ENCODE measurements at places on chromosomes 1 and 21. TPM values are rescaled to one million over a fixed set of nuclear protein-coding genes. Genes with fewer than 3 reads are reported as not detected.

Gene CDKN2C
- 222 TPM for total RNA-seq

Gene RNPEP
- 69.7 TPM for total RNA-seq

Gene LORICRIN
- not detected for total RNA-seq

Gene TMEM200B
- total RNA-seq: not detected

Gene SUSD4
- 0.03 TPM for total RNA-seq

Gene RXFP4
- not detected for total RNA-seq

GRCh38 chr21:40752125-40752524 lies 94.8 kb downstream of the DSCAM start:
- no peak for DNase-seq

DNA sequence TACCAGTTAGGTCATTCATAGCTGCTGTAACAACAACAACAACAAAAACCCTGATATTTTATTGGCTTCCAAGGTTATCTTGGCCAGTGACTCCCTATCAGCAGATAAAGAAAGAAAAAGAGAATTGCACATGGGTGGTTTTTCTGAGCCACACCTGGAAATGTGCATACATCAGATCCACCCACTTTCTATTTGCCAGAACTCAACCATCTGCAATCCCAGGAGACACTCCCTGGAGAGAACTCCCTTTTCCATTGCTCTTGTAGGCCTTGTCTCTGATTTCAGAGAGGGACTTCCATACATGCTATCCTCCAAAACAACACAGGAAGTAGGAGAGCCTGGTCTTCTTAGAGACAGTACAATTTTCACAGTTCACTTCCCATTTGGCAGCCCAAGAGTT lies 74.9 kb upstream of the ZC3H11B start:
- no peak for DNase-seq

GRCh38 chr21:15022608-15023261 lies 42.1 kb downstream of the NRIP1 start:
- DNase-seq: no peak

- DNase-seq: no peak
These were observed 29.2 kb downstream of the COL16A1 start for GRCh38 chr1:31674626-31675025.

- DNase-seq: no peak
These were observed 27.5 kb downstream of the SPAG17 start for GRCh38 chr1:118157506-118157905.

- no peak for DNase-seq
These were observed 250.2 kb downstream of the KIF26B start for GRCh38 chr1:245404952-245405351.

DNA sequence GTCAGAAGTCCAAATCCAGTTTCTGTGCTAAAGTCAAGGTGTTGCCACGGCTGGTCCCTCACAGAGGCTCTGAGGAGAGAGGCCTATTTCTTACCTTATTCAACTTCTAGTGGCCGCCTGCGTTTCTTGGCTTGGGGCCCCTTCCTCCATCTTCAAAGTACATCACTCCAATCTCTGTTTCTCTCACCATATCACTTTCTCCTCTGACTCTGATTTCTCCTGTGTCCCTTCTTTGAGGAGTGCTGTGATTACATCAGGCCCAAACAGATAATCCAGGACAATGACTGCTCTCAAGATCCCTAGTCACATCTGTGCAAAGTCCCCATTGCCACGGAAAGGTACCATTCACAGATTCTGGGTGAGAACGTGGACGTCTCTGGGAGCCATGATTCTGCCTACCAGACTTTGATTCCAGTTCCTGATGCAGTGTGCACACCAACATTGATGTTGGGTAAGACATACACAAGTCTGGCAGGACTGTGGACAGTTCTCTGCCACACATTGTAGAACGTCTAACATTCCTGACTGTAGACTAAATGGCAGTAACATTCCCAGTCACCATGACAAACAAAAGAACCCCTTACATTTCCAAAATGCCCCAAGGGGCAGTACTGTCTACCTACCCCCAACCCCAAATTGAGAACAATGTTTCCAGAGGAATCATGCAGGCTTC lies 43.0 kb upstream of the ITPKB start:
- DNase-seq: no peak

GRCh38 chr1:22592919-22593790 lies 29.9 kb downstream of the EPHA8 start:
- no peak for DNase-seq

DNA sequence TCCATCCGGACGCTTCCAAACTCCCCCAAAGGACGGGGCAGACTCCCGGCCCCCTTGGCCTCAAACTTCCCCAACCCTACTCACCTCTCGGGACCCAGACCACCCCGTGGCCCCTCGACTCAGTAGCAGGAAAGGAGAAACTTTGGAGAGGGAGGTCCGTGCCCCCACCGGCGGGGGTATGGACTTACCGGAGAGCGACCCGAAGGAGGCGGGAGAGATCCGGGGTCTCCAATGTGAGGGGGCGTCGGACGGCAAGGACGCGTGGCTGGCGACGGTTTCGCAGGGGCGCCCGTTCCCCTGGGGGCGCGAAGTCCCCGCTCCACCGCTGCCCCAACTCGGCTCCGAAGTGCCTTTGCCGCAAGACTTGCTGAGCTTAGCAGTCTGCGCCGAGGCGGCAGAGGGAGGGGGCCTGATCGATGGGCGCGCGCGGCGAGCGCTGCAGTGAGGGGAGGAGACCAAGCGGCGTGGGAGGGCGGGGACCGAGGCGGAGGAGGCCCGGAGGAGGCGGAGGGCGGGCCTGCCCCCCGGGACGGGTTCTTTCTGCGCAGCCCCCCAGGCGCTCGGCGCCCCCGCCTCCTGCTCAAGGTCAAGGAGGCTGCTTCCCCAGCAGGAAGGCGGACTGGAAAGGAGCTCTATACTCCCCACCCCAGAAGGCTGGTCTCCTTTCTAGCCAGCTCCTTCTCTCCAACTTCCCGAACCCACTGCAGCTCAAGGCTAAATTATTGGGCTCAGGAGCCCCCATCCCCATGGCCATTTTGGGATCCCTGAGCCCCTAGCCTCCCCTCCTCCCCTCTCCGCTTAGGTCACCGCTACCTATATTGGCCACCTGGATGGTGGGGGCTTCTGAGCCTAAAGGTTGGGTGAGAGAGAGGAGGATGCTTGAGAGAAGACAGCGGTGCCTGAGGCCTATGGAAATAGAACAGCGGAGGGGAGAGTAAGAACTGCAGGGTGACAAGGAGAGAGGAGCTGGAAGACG lies at the start of gene SYT2:
TSS of gene SYT2 (minus strand) at position 385 of the 976 bp plus-strand sequence. CDS start 104,682 bp downstream, outside the sequence.
- DNase-seq: peak; percentile 42

DNA sequence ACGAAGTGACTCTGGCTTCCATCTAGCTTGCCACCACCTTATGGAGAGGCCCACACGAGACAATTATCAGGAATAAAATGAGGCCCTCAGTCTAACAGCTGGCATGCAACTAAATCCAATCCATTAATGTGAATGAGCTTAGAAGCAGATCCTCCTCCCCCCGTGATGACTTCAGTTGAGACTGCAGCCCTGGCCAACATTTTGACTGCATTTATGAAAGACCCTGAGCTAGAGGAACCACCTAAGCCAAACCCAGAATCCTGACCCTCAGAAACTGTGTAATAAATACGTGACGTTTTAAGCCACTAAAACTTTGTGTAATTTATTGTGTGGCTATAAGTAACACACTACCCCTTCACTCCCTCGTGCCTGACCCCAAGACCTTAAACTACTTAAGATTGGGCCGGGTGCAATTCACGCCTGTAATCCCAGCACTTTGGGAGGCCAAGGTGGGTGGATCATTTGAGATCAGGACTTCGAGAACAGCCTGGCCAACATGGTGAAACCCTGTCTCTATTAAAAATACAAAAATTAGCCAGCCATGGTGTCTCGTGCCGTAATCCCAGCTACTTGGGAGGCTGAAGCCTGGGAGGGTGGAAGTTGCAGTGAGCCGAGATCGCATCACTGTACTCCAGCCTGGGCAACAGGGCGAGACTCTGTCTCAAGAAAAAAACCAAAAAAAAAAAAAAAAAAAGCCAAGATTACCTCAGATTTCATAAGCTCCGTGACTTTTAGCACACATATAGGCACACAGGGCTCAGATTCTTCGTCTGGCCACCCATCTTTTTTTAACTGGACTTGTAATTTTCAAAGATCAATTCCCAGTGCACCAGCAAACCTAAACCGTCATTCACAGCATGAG lies 72.5 kb downstream of the ENAH start:
- DNase-seq: no peak

DNA sequence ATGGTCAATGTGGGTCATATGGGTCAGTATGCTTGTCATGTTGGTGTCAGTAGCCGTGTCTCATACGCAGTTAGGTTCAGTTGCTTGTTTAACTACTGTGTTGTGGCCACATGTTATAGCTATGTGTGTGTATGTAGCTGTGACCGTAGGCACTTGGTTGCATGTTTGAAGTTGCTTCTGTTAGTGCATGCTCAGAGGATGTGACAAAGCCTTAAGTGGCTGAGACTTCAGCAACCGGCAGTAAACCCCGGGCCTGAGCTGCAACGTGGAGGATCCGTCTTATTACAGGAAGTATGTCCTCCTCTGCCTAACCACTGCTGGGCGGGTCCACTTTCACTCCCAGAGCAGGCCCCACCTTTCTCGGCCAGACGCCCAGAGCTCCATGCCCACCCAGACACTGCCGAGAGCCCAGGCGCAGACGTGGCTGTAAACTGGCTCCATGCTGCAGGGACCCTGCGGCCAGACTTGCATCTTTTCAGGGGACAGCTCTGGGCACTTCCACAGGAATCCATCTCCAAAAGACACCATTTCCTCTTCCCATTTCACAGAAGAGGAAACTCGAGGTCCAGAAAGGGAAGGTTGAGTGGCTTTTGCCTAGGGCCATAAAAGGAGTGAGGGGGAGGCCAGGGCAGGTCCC lies 2.2 kb downstream of the TCEA3 start:
- peak; percentile 94 for DNase-seq

GRCh38 chr21:42652527-42653230 lies 742 bp upstream of the PDE9A start:
- DNase-seq: peak; percentile 77

DNA sequence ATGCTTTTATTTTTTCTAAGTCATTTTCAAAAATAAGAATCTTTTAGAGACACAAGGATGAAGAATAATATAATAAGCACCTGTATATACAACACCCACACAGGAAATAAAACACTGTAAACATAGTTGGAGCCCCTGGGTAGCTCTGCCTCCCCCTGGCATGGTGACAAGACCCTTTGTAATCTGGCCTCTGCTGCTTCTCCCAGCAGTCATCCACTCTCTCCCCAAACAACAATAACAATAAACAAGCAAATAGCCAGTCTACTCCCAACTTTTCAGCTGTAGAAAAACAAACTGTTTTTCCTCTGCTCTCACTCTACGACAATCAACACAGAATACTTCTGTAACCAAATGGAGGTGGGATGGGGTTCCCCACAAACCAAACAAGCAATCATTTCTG lies 110.1 kb downstream of the CSMD2 start:
- DNase-seq: no peak

GRCh38 chr1:93559045-93559444 lies 111.1 kb downstream of the FNBP1L start:
- DNase-seq: no peak

DNA sequence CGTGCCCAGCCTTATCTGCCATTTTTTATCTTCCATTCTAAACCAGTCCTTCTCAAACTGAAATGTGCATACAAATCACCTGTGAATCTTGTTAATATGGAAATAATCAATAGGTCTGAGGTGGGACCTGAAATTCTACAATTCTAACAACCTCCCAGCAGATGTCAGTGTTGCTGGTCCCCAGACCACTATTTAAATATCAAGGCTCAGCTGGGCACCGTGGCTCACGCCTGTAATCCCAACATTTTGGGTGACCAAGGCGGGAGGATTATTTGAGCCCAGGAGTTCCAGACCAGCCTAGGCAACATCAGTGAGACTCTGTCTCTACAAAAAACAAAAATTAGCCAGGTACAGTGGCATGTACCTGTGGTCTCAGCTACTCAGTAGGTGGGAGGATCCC lies 4.1 kb downstream of the UQCRHL start:
- DNase-seq: no peak

GRCh38 chr1:64733581-64734286 lies 11.1 kb upstream of the RAVER2 start:
- no peak for DNase-seq

- DNase-seq: no peak
These were observed 48.5 kb downstream of the SCCPDH start for GRCh38 chr1:246772686-246773085.

GRCh38 chr1:43066578-43066977 lies 105.5 kb downstream of the EBNA1BP2 start:
- DNase-seq: no peak

Data from SJSA1 (cell line).